ENCODE measurements at places on chromosomes 3 and 15.
A peak's percentile ranks its signal among the peaks of the same experiment; 100 is the strongest.

- DNase-seq, result no peak
These were observed 6.6 kb upstream of the HCLS1 start for GRCh38 chr3:121667333-121667732.

- DNase-seq, result no peak
These were observed 27.0 kb upstream of the APH1B start for GRCh38 chr15:63250312-63250965.

DNA sequence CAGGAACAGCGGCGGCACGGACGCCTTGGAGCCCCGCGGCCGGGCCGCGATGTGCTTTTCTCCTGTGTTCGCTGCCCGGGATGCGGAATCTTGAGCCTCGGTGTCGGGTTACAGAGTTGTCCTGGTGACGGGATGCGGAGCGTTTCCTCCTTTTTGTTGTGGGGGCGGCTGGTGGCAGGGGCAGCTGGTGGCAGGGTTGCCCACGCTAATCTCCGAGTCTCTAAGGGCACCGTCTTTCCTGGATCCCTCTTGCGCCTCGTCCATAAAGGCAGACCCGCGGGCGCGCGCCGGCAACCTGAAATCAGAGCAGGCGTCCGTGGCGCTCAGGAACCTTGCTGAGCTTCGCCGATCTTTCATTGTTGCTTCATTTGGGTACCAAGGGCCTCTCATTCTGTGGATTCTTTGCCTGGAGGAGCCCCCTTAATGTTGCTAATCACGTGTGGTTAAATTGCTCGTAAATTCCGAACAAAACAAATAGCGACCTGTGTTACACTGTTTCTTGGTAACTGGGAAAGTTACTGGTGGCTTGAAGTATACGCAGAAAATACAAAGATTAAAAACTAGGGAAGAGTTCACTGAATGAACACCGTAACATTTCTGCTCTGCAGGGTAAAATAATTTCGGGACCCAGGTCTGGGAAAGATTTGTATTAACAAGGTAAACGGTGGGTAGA lies 844 bp upstream of the PFN2 start:
- peak; percentile 17 for DNase-seq

DNA sequence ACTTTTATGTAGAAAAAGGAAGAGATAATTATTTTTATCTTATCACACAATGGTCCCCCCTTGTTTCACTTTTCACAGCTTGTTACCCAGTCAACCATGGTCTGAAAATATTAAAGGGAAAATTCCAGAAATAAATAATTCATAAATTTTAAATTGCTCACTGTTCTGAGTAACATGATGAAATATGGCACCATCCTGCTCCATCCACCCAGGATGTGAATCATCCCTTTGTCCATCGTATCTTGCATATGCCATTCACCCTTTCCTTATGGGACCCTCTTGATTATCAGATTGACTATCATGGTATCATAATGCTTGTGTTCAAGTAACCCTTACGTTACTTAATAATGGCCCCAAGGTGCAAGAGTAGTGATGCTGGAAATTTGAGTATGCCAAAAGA lies 43.7 kb downstream of the ANKRD28 start:
- no peak for DNase-seq

DNA sequence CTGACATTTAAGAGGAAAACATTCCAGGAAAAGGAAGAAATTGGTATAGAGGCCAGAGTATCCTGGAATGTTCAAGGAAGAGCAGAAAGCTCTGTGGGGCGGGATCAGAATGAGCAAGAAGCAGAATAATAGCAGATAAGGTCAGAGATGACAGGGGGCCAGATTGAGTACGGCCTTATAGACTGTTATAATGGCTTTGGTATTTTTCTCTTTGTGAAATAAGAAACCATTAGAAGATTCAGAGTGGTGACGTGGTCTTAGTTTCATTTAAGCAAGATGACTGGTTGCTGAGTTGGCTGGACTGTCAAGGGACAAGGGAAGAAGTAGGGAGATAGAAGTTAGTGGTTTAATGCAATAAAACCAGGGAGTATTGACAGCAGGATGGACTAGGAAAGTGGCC lies 218.3 kb upstream of the SOX2 start:
- DNase-seq, result no peak

DNA sequence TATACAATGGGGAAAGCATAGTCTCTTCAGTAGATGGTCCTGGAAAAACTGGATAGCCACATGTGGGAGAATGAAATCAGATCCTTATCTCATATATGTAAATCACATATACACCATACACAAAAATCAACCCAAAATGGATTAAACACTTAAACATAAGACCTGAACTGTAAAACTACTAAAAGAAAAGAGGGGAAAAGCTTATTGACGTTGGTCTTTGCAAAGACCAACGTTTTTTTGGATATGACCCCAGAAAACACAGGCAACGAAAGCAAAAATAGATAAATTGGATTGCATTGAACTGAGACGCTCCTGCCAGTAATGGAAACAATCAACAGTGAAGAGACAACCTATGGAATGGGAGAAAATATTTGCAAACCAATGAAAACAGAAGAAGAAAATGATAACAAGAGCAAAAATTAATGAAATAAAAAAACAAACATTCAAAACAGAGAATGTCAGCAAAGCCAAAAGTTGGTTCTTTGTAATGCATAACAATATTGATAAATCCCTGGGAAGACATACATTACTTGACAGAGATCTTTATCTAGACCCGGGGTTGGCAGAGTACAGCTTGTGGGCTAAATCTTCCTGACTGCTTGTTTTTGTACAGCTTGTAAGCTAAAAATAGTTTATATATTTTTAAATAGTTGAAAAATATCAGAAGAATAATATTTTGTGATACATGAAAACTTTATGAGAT lies 86.9 kb downstream of the NEO1 start:
- DNase-seq, result no peak

DNA sequence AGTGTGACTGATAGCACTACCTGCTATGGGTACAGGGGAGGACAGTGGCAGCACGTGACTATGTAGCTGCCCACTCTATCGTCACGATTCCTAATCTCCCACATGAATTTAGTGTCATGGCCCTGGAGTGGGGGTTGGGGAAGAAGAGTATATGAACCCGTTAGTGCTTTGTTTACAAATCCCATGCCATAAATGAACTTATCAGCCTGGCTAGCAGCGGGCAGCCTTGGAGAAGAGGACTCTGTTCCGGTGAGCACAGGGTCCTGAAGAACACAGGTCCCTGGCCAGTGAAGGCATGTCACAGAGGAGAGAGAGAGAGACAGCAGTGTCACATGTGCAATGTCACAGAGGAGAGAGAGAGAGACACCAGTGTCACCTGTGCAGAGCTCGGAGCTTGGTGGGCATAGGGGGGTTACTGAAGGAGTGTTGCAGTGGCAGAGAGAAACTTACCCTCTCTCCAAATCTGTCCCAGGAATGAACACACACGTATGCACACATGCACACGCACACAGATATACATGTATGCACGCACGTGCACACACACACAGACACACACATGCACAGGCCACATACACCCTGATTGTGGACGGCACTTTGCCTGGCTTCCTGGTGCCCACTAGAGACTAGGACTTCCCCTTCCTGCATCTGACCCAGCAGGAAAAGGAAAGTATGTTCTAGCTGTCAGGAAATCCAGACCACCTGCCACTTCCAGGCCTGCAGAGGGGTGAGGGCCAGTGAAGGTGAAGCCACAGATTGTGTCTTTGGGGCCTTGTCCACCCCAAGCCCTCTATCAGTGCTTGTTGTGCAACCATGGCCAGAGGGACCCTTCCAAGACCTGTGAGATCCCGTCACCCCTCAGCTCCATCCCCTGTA lies 26.3 kb downstream of the ITGA11 start:
- DNase-seq, result no peak

GRCh38 chr15:53193149-53193548 lies 403.0 kb upstream of the ONECUT1 start:
- DNase-seq, result no peak

DNA sequence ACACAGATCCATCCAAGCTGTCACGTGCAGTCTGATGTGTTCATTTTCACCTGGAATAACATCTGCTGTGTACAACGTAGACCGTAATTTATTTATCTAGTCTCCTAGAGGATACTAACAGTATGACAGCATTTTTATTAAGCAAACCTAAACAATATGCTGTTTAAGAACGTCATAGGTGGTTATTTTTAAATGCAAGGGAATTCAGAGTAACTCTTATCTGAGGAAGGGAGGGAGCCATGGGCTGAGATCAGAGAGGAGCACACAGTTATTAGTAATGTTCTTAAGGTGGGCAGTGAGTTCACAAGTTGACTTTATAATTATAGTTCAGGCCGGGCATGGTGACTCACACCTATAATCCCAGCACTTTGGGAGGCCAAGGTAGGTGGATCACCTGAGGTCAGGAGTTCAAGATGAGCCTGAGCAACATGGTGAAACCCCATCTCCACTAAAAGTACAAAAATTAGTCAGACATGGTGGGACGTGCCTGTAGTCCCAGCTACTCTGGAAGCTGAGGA lies 193.6 kb downstream of the UACA start:
- no peak for DNase-seq

DNA sequence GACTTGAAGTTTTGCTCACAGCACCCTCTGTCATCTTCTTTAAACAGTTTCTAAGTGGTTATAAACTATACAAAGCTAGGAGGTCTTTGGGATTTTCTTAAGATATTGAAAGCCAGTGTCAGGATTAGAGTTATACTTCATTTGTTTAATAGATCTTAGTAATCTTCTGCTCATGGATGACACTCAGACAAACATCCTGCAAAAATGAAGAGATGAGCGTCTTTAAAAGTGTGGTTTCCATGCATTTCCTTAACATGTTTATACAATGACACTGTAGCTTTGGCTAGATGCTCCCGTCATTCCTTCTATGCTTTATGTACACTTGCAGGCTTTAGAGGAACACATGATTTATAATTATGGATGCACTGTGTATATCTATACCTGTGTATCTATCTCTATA lies 182.2 kb downstream of the NAALADL2 start:
- no peak for DNase-seq

- no peak for DNase-seq
These were observed 29.5 kb downstream of the CD80 start for GRCh38 chr3:119529883-119530282.

DNA sequence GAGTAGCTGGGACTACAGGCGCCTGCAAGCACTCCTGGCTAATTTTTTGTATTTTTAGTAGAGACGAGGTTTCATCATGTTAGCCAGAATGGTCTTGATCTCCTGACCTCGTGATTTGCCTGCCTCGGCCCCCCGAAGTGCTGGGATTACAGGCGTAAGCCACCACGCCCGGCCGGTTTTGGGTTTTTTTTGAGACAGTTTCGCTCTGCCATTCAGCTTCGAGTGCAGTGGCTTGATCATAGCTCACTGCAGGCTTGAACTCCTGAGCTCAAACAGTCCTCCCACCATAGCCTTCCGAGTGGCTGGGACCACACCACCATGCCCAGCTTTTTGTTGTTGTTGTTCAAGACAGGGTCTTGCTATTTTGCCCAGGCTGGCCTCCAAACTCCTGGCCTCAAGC lies 16.0 kb upstream of the SCAP start:
- DNase-seq, result no peak

- DNase-seq, result no peak
These were observed 333.9 kb upstream of the ARPP21 start for GRCh38 chr3:35305406-35305805.

GRCh38 chr3:27022096-27022761 lies 347.0 kb downstream of the NEK10 start:
- no peak for DNase-seq

- DNase-seq, result no peak
These were observed 132.7 kb upstream of the AGBL1 start for GRCh38 chr15:85947021-85947420.

DNA sequence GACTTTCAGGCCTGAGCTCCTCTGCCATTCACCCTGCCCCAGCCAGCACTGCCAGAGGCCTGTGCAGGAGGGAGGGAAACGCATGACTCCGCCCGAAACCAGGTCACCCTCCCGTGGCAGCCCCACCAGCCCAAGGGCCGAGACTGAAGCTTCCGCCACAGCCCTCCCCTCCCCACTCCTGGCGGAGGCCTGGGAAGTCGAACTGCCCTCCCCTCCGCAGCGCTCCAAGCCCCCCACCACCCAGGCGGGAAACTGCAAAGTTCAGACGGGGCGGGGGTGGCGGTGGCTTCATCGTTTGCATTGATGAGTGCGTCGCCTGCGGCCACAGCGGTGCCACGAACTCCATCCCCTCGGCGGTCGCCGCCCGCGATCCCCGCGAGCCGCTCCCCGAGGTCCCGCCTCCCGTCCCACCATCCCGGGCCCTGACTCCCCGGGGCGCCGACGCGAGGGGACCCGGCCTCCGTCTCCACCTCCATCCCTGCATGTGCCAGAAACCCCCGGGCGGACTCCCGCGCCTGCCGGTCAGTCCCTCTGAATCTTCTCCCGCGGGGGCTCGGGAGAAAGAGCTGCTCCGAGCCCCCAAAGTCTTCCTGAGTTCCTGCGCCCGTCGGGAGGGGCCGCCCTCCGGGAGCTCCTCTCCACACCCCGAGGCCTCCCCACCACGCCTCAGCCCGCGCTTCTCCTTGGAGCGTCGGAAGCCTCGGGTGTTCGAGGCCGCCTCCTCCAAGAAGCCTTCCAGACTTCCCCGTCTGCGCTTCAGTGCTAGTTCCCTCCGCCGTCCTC lies 698 bp downstream of the MELTF start:
- no peak for DNase-seq

DNA sequence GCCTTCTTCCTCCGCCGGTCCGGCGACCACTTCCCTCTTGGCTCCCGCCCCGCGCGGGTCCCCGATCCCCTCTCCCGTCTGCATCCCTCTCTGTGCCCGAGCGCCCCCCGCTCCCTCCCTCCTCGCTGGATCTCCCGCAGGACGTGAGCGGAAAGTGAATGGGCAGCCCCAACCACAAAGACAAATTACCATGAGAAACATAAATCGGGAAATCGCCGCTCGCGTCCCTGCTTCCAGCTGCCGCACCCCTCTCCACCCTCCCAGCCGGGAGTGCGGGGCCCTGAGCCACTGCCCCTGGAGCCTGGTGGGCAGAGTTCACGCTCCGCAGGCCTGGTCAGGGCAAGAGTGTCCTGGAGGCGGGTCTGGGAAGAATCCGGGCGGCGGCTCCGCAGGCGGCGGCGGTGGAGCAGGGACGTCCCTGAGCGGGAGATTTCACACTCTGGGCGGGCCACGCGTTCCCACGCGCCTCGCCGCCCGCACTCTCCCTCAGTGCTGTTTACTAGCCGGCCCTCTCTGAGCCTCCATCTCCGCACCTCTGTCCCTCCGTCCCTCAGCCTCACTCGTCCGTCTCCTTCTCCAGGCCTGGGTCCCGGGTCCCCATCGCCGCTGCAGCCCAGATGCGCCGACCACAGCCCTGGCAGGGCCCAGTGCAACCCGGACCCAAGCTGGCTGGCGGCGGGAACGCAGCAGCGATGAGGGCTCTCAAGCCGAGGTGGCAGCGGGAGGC lies 835 bp downstream of the SEMA5B start:
- DNase-seq, result no peak

DNA sequence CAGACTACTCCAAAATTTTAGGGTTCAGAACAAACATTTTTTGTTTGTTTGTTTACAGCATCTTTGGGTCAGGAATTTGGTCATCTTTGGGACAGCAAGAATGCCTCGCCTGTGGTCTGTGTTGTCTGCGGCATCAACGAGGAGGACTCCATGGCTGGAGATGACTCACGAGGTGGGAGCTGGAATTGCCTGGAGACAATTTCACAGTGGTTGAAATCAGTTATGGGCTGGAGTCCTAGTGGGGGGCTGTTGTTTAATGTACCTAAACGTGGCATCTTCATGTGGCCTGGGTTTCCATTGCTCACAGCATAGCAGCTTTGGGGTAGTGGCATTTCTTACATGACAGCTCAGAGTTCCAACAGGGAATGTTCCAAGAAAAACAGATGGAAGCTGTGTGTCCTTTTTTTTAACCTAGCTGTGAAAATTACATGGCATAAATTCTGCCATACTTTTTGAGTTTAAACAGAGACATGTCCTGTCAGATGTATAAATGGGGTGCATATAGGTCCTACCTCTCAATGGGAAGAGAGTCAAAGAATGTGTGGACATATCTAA lies 507.3 kb upstream of the CBLB start:
- no peak for DNase-seq

- no peak for DNase-seq
These were observed 102.7 kb upstream of the AGBL1 start for GRCh38 chr15:85976986-85977385.

Measured in stimulated activated CD4-positive, alpha-beta T cell treated with anti-CD3 and anti-CD28 coated beads, Interleukin-4, amount 100 ng/mL, for 4 hours (primary cell).